ENCODE measurements at places on chromosomes 4 and X. TPM values are rescaled to one million over a fixed set of nuclear protein-coding genes. Genes with fewer than 3 reads are reported as not detected.

GRCh38 chrX:133649651-133650050, 234.4 kb upstream of the GPC4 start:
- H3K4me3 ChIP-seq, result no peak overlapping the region
- H3K27ac ChIP-seq, result no peak overlapping the region
- no peak for DNase-seq

DNA sequence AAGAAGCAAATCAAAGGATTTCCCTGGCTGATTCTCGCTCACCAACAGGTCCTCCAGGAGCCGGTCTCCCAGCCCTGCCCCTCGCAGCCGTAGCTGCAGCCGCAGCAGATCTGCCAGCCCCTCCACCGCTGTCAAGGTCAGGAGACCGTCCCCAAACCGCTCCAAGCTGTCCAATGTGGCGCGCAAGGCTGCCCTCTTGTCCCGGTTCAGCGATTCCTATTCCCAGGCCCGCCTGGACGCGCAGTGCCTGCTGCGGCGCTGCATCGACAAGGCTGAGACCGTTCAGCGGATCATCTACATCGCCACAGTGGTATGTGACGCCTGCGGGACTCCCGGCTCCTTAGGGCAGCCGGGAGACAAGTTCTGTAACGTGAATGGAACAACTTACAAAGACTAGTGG, 25.6 kb downstream of the SPATA18 start:
- no peak for DNase-seq
- H3K27me3 ChIP-seq, result peaks cover 38% of the 10 kb centered on the region
- H3K4me1 ChIP-seq, result no peaks in the 10 kb centered on the region
- no peaks in the 10 kb centered on the region for H3K36me3 ChIP-seq

CSAG2 gene
- total RNA-seq, result 0.88 TPM

DCAF8L2 gene
- not detected for total RNA-seq

DNA sequence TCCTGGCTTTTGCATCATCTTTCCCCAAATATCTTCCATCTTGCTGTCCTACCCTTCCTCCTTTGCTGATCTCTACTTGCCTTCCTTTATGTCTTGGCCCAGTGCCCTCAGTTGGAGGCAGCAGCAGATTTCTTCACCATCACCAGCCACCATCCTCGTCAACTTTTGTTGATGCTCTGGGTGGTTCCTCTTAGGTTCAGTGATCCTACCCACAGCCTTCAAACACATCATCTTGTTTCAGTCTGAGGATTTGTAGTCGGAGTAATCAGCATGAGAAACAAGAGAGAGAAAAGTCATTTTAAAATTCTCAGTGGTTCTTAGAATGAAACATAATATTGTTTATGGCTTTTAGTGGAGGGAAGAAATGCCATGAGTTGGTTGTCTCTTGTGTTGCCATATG, 65.8 kb downstream of the FTHL17 start:
- H3K4me1 ChIP-seq, result no peaks in the 10 kb centered on the region
- no peak overlapping the region for H3K27ac ChIP-seq
- H3K36me3 ChIP-seq, result no peaks in the 10 kb centered on the region
- H3K4me3 ChIP-seq, result no peak overlapping the region

DNA sequence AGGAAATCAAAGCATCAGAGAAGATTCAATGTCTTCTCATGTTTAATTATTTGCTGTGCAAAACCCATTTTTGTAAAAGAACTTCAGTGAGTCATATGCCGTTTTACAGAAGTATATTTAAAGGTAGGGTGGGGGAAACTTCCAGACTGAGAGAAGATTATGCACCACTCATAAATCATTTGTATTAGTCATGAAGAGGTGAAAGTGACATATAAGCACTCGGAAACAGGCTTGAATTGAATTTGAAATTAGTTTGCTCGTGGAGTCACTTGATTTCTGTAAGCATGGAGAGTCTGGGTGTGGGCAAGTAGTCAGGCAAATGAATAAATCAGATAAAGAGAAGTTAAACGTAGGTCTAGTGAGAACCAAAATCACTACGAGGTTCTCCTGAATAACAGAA, 335.1 kb downstream of the ANK2 start:
- peaks cover 8% of the 10 kb centered on the region for H3K27me3 ChIP-seq
- H3K27ac ChIP-seq, result no peak overlapping the region
- H3K4me3 ChIP-seq, result no peak overlapping the region

- H3K27ac ChIP-seq, result no peak overlapping the region
- DNase-seq, result no peak
- H3K36me3 ChIP-seq, result peaks cover 41% of the 10 kb centered on the region
- no peaks in the 10 kb centered on the region for H3K4me1 ChIP-seq
- no peak overlapping the region for H3K4me3 ChIP-seq
Measured at GRCh38 chr4:148071009-148071408, 339.1 kb downstream of the ARHGAP10 start.

BGN gene
- not detected for total RNA-seq

Measured in activated CD4-positive, alpha-beta memory T cell treated with anti-CD3 and anti-CD28 coated beads for 36 hours (primary cell).